ENCODE measurements at places on chromosomes 3 and 15.

DNA sequence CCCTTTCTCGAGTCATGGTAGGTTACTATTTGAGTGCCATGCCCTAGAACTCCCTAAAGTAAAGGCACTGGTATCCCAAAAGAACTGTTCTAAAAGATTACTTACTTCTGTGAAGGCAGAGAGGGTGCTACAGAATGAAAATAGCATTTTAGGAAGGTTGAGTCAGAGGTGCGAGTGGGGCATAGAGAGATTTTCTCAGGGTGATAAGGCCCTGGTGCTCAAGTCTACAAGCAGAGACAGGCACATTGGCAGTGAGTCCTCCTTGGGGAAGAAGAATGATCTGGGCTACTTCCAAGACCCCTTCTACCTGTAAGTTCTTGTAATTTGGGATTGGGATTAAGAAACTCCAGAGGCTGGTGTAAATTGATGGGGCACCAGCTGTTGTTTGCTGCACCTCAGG lies 96.7 kb downstream of the AKAP13 start:
- DNase-seq: no peak

- no peak for DNase-seq
Measured at GRCh38 chr3:99943931-99944761, 126.5 kb downstream of the CMSS1 start.

DNA sequence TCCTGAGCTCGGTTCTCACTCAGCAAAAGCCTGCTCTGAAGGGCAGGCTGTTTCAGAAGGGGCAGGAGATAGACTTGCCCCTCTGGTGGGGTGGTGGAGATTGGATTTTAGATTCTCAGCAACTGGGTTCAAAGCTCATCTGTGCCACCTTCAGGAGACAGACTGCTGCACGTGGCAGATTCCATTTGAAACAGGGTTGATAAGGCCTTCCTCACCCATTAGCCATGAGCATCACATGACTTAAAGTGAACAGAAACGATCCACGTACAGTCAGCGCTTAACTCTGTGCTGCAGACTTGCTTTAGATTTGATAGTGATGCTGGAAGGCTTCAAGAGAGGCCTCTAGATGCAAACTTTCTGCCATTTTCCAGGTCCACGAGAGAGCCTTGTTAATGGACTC lies 35.0 kb upstream of the MGLL start:
- DNase-seq: no peak

GRCh38 chr15:77753281-77753873 lies 120.7 kb upstream of the LINGO1 start:
- DNase-seq: peak; percentile 13

DNA sequence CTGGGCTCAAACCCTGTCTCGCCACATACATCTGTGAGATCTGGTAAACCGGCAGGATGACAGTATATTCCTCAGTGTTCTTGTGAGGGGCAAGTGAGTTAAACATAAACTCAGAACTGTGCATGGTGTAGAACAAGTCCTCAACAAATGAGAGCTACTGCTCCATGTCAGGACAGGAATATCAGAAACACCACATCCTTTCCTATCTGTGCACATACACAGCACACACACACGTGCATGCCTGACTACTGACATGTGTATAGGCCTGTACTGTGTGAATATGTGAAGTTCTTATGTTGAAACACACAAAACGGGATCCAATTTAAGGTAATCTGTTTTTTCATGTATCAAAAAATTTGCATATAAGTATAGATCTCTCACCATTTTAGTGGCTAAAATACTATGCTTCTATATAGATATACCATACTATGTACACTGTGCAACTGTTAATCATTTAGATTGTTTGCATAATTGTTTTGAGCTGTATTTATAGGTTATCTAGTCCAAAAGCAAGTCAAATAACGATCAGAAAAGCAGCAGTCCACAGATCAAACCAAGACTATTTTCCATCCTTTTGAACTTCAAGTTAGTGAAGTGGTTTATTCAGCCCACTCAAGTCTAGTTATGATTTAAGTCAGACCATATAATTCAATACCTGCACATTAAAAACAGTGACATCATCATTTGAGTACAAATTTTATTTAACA lies 44.8 kb downstream of the CCR4 start:
- DNase-seq: no peak

GRCh38 chr15:52031556-52031955 lies 12.5 kb downstream of the MAPK6 start:
- DNase-seq: no peak

GRCh38 chr3:16174976-16175901 lies 759 bp downstream of the GALNT15 start:
- DNase-seq: no peak

DNA sequence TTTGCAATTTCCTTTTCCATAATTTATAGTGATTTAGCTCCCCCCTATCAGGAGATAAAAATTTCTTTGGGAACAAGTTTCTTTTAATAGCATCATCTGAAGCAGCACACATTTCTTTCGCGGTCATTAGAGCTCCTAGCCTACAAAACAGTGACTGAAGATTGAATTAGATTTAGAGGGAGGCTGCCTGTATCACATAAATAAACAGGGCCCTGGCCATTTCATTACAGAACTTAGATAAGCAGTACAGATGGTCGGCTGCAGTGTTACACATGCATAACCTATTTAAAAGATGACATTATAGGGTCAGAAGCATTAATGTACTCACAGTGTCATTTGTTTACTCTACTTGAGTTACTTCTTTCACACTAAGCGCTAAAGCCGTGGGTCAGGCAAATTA lies 81.4 kb upstream of the SLC25A26 start:
- no peak for DNase-seq

- DNase-seq: no peak
Measured at GRCh38 chr3:140931801-140932200, 9.8 kb upstream of the SLC25A36 start.

GRCh38 chr15:52191207-52191606 lies at the start of gene GNB5:
Gene GNB5, minus strand, starts transcription at chr15:52191392. Its CDS starts 6,716 bp downstream, at chr15:52184676.
- no peak for DNase-seq

GRCh38 chr3:167885277-167885676 lies 149.8 kb downstream of the SERPINI1 start:
- DNase-seq: no peak

DNA sequence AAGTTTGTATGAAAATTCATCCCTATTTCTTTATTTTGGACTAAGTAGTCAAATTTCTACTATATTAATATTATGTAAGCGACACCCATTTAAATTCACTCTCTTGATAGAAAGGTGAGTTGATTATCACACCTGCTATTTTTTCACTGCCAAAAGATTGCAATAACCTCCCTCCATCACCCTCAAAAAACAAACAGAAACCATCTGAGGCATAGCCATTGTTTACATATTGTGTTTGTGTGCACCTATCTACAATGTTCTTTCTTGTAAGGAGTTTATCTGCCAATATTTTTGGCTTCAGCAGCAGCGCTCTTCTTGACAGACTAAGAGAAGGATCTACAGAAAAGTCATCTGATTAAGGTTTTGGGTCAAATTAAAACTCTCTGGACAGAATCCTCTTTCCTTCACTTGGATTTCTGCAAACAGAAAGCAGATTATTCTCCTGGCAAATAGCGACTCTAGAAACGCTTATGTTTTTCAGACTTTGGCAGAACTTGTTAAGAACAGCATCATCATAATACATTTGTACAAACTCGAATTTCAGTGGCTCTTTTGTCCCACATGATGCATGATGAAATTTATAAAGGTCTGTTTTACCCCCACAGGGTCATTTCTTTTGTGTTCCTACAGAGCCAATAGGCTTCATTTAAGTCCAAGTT lies 48.6 kb downstream of the KCNMB2 start:
- DNase-seq: no peak

- DNase-seq: no peak
Measured at GRCh38 chr3:183984127-183984740, 33.5 kb downstream of the ABCC5 start.

DNA sequence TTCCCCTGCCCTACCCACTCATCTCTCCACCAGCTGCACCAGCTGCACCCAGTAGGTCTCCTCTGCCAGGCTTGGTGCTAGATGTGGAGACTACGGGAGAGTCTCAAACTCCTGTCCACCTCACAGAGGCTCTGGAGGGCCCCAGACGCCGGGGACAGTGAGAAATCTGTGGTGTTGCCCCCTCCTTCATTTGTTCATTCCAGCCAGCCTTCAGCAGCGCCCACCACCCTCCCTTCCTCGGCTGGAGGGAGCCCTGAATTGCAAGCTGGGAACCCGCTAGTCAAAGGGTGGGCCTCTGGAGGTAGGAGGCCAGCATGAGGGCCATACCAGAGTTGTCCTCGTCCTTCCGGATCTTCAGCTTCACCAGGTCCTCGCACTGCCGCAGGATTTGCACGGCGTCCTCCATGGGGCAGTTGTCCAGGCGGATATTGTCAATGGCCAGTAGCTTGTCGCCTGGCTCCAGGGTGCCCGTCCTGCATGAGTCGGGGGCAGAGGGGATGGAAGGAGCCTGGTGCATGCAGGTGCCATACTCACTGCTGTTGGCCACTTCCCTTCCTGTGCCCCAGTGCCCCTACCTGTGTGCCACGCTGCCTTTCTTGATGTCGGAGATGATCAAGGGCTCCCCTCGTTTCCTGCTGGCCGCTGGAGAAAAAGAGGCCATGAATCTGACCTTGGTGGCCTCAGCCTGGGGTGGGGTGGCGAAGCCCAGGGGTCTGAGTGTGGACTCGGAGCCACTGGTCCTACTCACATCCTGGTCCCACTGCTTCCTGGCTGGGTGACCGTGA lies 29.1 kb downstream of the GRIP2 start:
- no peak for DNase-seq

GRCh38 chr3:187774185-187774789 lies 29.0 kb upstream of the BCL6 start:
- no peak for DNase-seq

GRCh38 chr3:114942773-114943172 lies 204.3 kb downstream of the ZBTB20 start:
- DNase-seq: no peak

- DNase-seq: no peak
Measured at GRCh38 chr3:112615989-112616731, 24.8 kb downstream of the CCDC80 start.

- DNase-seq: no peak
Measured at GRCh38 chr3:153495422-153495821, 333.4 kb downstream of the RAP2B start.

GRCh38 chr15:62914461-62915079 lies 128.0 kb upstream of the TPM1 start:
- DNase-seq: no peak

DNA sequence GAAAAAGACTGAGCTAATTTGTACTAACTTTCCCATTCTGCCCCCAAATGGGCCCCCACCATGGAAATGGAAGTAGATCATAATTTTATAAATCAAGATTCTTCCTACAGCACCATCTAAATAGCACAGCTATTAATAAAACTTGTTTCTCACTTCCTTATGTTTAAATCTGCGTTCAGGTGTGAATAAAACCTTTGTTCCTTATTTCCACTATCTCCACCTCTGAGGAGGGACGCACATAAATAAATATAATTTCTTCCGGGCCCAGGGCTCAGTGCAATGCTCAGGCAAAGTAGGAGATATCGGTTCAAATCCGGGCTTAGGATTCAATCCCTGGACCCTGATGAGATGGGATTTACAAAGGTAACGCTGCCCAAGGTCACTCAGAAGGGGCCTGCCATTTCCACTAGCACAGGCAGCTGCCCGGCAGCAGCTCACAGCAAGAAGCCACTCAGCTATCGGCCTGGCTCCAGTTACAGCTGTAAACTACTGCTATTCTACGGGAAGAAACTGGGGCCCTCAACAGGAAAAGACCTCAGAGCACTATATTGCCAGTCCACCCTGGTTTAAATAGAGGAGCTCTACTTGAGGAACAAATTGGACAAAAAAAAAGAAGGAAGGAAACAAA lies 52.5 kb downstream of the FOXP1 start:
- DNase-seq: no peak

DNA sequence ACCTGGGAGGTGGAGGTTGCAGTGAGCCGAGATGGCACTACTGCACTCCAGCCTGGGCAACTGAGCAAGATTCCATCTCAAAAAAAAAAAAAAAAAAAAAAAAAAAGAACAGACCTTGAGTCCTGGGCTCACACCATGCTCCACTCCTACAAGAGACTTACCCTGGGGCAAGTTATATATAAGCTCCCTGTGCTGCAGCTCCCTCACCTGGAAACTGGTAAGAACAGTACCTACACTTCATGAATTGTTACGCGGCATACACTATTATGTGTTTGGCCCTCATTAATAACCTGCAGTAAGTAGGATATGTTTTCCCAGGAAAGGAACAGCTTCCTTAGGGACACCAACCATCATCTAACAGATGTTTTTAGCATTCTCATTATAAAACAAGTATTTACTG lies 119.6 kb downstream of the FMN1 start:
- DNase-seq: no peak

- DNase-seq: no peak
Measured at GRCh38 chr3:197144188-197144587, 114.6 kb upstream of the MELTF start.

DNA sequence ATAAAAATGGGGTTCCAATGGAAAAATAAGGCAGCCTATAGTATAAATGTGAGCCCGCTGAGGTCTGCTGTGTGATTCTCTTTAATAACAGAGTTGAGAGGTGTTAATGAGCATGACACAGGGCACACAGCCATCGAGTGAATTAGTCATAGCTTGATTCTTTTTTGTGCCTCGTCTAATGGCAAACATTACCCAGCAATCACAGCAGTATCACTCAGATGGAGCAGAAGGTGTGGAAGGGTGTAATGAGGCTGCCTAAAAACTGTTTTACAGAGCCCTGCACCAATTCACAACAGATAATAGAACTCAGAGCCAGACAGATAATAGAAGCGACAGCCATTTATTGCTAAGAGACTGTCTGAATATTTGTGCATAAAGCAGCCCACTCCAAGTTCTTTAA lies 178.6 kb upstream of the TPRG1 start:
- no peak for DNase-seq

DNA sequence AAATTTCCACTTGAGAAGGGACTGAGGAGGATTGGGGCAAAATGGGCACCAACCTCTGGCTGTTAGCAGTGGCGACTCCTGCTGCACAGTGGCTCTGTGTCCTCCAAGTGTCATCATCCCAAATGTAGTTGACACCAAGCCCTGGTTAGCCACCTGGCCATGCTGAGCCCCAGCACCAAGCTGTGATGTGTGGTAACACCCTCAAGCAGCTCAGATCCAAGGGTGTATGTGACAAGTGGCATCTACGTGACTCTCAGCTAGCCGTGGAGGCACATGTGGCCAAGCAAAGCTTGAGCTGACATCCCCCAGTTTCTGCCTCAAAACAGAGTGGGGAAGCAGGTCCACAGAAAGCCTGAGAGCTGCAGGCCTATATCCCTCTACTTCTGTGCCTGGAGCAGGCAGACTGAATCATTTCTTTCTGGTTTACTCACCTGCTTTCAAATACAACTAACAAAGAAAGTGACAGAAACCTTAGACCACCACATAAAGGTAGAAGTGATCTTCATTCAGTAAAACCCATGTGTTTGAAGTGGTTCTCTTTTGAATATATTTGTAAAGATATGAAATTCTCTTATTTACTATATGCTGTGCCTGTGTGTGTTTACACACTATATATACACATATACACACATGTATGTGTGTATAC lies 40.0 kb downstream of the FOXP1 start:
- DNase-seq: peak; percentile 15

GRCh38 chr15:76529911-76530310 lies 193.3 kb downstream of the ISL2 start:
- DNase-seq: no peak

GRCh38 chr3:195802261-195802701 lies 9.4 kb downstream of the MUC4 start:
- peak; percentile 35 for DNase-seq

GRCh38 chr15:69557020-69557706 lies 104.5 kb downstream of the RPLP1 start:
- DNase-seq: no peak

- peak; percentile 70 for DNase-seq
Measured at GRCh38 chr3:12471241-12471640, 13.0 kb upstream of the TSEN2 start.
